ENCODE measurements at places on chromosomes 3 and 15. TPM values are rescaled to one million over a fixed set of nuclear protein-coding genes. Genes with fewer than 3 reads are reported as not detected.

The GNAT1 gene
- not detected for total RNA-seq

The APEH gene
- 158 TPM for total RNA-seq

The TLR9 gene
- total RNA-seq: 0.54 TPM

The HTR3D gene
- total RNA-seq: not detected

The GATM gene
- 0.50 TPM for total RNA-seq

The NANOGP8 gene
- not detected for total RNA-seq

The RHO gene
- total RNA-seq: 0.09 TPM

The TP63 gene
- 0.51 TPM for total RNA-seq

The DLEC1 gene
- 17.8 TPM for total RNA-seq

DNA sequence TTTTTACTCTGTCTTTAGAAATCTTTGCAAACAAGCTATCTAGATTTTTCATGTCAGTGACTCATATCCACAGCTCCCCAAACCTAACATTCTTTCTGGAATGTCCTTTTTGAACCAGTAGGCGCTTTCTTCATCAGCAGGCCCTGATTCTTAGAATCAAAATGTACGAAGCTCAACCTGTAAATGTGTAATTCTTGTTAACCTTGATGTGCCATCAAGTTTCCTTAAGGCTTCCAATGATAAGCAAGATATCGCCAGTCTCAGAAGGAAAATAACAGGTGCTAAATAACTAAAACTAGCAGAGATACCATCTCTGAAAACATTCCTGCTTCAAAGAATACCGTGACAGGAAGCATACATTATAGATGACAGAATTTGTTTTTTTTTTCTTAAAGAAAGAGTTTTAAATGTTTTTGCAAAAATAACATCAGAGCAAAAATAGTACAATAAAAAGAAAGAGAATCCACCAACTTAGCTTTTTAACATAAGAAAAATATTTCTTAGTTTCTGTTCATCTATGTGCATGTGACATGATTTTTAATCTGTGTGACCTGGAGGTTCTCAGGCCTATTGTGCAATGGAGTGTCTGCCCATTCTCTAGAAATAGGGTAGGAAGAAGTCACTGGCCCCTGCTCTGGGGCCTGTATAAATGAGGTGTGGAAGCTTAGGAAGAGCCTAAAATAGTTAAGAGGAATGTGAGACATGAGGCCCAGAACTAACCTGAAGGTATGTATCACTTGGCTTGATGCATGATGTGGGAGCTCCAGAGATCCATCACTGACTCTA, 14.7 kb upstream of the SECISBP2L start:
- no peaks in the 10 kb centered on the region for H3K36me3 ChIP-seq
- H3K27ac ChIP-seq: peak overlapping the region; percentile 18
- H3K4me1 ChIP-seq: peaks cover 25% of the 10 kb centered on the region
- no peak overlapping the region for H3K4me3 ChIP-seq
- no peak for DNase-seq

DNA sequence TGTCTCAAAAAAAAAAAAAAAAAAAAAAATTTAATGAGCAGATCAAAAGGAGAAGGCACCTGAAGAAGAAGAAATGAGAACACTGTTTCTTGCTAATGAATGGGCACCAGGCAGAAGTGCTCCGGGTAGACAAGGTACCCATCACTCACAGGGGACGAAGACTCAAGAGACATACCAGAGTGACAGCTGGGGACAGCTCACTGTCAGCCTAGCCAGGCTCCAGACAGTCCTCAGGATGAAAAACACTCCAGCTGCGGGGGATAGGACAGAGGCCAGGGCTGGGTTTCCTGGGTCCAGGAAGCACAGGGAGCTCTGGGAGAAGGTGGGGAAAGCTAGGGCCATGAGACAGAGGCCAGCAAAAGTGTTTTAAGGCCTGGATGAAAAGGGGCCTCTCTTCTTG, 48.5 kb upstream of the PARL start:
- no peak overlapping the region for H3K27ac ChIP-seq
- H3K4me3 ChIP-seq: no peak overlapping the region
- H3K36me3 ChIP-seq: no peaks in the 10 kb centered on the region
- H3K27me3 ChIP-seq: no peaks in the 10 kb centered on the region
- H3K4me1 ChIP-seq: no peaks in the 10 kb centered on the region
- DNase-seq: no peak

DNA sequence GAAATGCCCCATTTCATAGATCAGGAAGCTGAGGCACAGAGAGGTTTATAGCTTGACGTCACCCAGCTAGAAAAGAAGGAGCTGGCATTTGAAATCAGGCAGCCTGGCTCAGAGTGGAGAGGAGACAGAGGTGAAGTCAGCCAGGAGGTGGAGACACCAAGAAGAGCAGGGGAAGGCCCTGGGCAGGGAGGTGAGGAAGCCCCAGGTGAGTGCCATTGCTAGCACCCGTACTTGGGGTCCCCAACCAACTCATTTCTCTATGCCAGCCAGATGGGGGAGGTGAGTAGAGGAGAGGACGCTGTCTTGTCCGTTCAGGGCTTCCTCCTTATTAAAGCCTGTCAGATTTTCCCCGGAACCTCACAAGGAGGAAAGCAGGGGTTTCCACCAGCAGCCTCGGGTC, 149.6 kb upstream of the TLE3 start:
- no peak overlapping the region for H3K27ac ChIP-seq
- H3K36me3 ChIP-seq: no peaks in the 10 kb centered on the region
- H3K4me1 ChIP-seq: peaks cover 55% of the 10 kb centered on the region
- no peak for DNase-seq
- peaks cover 15% of the 10 kb centered on the region for H3K27me3 ChIP-seq

GRCh38 chr3:189772584-189772983, 141.4 kb downstream of the TP63 start:
- H3K36me3 ChIP-seq: no peaks in the 10 kb centered on the region
- DNase-seq: no peak
- no peak overlapping the region for H3K27ac ChIP-seq
- no peaks in the 10 kb centered on the region for H3K27me3 ChIP-seq
- no peaks in the 10 kb centered on the region for H3K4me1 ChIP-seq

- peaks cover 5% of the 10 kb centered on the region for H3K36me3 ChIP-seq
- H3K27me3 ChIP-seq: no peaks in the 10 kb centered on the region
- H3K27ac ChIP-seq: no peak overlapping the region
- no peak for DNase-seq
Observed at GRCh38 chr15:60458721-60459120, 20.2 kb downstream of the ICE2 start.

- no peak for DNase-seq
- peaks cover 10% of the 10 kb centered on the region for H3K27me3 ChIP-seq
- H3K4me1 ChIP-seq: peaks cover 6% of the 10 kb centered on the region
- no peak within 1 kb of the TSS for H3K4me3 ChIP-seq
- no peak within 1 kb of the TSS for H3K27ac ChIP-seq
Observed at GRCh38 chr3:86990734-86991481, at the start of gene VGLL3. Gene VGLL3 (minus strand): TSS chr3:86991149. CDS start chr3:86990743, 406 bp downstream.

DNA sequence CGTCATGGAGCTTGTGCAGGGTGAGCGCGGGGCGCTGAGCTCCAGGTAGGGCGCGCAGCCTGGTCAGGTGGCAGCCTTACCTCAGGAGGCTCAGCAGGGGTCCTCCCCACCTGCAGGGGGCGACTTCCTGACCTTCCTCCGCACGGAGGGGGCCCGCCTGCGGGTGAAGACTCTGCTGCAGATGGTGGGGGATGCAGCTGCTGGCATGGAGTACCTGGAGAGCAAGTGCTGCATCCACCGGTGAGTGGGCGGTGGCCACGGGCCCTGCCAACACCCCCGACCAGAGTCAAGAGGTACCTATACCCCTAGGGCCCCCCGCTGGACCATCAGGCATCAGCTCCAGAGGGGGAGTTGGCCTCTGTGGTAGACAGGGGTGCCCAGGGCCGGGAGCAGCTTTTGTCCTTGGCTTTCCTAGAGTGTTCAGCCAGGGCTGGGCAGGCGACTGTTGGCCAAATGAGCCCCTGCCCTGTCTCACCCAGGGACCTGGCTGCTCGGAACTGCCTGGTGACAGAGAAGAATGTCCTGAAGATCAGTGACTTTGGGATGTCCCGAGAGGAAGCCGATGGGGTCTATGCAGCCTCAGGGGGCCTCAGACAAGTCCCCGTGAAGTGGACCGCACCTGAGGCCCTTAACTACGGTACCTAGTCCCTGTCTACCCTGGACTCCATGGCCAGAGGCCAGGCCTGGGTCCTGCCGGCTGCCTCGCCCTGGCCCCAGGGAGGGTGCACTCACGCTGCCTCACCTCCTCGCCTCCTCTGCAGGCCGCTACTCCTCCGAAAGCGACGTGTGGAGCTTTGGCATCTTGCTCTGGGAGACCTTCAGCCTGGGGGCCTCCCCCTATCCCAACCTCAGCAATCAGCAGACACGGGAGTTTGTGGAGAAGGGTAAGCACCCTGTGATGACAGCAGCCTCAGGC, 9.1 kb downstream of the FES start:
- no peaks in the 10 kb centered on the region for H3K36me3 ChIP-seq
- H3K27ac ChIP-seq: no peak overlapping the region
- H3K4me3 ChIP-seq: no peak overlapping the region
- H3K27me3 ChIP-seq: no peaks in the 10 kb centered on the region
- no peaks in the 10 kb centered on the region for H3K4me1 ChIP-seq
- DNase-seq: no peak

GRCh38 chr3:171113716-171114115, 87.2 kb upstream of the SLC2A2 start:
- H3K27ac ChIP-seq: no peak overlapping the region
- H3K4me3 ChIP-seq: no peak overlapping the region
- peaks cover 5% of the 10 kb centered on the region for H3K36me3 ChIP-seq
- H3K4me1 ChIP-seq: no peaks in the 10 kb centered on the region

DNA sequence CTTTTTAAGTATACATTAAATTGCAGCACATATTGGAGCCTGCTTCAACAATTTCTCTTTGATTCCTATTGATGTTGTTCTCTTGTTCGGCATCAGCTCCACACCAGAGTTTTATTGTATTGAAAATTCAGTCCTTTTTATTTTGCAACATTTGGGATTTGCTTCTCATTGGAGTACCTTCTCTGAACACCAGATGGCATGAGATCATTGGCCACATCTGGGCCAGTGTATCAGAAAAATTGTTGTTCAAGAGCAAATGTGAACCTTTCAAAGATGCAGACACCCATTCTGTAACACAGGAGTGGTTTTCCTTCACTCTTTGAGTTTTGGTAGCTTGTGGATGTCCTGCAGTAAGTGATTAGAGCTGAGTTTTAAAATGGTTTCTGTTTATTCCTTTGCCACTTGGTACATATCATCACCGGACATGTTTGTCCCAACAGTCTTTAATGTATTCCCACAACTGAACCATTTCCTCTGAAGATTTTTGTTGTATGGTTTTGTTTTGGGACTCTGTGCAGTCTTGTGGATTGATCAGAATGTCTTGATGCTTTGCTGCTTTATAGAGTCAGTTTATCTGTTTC, 96.1 kb downstream of the MCTP2 start:
- no peak for DNase-seq
- no peaks in the 10 kb centered on the region for H3K4me1 ChIP-seq
- no peaks in the 10 kb centered on the region for H3K27me3 ChIP-seq
- H3K27ac ChIP-seq: no peak overlapping the region
- H3K36me3 ChIP-seq: no peaks in the 10 kb centered on the region

- H3K27ac ChIP-seq: no peak overlapping the region
- no peaks in the 10 kb centered on the region for H3K4me1 ChIP-seq
- DNase-seq: no peak
- H3K4me3 ChIP-seq: no peak overlapping the region
- no peaks in the 10 kb centered on the region for H3K36me3 ChIP-seq
- no peaks in the 10 kb centered on the region for H3K27me3 ChIP-seq
Observed at GRCh38 chr3:84724877-84725276, 233.9 kb upstream of the CADM2 start.

DNA sequence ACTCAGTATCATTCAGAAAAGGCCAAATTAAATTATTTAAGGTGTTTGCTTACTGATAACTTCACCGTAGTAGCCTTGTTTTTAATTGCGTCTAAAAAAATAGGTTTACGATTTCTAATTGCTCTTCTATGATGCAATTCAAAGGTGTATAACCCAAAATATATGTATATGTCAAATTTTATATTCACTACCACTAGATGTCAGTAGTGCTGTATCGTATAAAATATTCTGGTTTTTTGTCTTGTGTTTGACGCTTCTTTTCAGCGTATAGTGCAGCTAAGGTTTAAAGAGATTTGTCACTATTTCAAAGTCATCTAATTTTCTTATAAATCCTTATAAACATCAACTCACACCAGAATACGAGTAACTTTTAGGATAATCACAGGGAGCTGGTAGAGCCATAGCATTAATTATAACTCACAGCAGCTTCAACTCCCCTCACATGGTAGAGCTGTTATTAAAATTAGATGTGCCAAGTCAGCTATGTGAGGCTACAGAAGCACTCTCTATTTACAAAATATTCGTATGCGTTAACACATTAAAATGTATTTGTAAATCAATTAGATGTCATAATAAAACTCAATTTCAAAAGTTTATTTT, 3.5 kb downstream of the PFN2 start:
- peaks cover 4% of the 10 kb centered on the region for H3K4me1 ChIP-seq
- no peak overlapping the region for H3K27ac ChIP-seq
- H3K4me3 ChIP-seq: no peak overlapping the region
- peaks cover 5% of the 10 kb centered on the region for H3K27me3 ChIP-seq

DNA sequence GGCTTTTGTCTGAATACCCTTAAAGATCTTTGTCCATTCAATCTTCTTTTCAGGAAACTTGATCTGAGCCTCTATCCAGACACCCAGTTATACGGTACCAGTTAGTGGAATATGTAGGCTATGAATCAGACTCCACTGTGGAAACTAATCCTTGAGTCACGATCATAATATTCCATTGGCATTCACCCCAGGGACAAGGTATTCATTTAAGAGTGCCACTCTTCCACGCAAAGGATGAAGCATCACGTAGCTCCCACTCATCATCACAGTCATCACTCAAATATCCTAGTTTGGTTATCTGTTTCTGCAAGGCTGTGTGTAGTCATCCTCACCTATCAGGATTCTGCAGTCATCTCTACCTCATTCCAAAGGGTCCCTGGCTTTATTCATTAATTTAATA, 85.6 kb downstream of the NEDD4 start:
- no peaks in the 10 kb centered on the region for H3K4me1 ChIP-seq
- no peak overlapping the region for H3K27ac ChIP-seq
- DNase-seq: no peak
- no peaks in the 10 kb centered on the region for H3K36me3 ChIP-seq

- no peaks in the 10 kb centered on the region for H3K36me3 ChIP-seq
- DNase-seq: no peak
- H3K4me3 ChIP-seq: no peak overlapping the region
- no peaks in the 10 kb centered on the region for H3K4me1 ChIP-seq
- H3K27ac ChIP-seq: no peak overlapping the region
- peaks cover 6% of the 10 kb centered on the region for H3K27me3 ChIP-seq
Observed at GRCh38 chr15:39269352-39269751, 311.5 kb upstream of the THBS1 start.

DNA sequence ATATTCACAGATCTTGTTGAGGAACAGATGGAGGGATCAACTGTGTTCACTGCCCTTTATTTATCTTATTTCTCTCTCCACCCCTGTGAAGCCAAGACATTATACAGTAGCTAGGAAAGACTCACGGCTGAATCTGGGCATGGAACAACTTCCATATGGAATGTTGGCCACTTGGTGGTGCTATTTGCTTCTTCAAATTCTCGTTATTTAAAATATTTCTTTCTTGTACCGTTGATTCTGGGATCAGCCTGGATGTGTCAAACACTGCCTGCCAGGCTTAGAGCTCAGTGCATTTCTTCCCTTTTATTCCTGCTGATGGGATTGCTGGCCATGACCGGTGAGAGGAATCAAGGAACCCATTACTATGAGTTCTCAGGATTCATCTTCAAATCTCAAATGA, 17.5 kb upstream of the GASK1A start:
- no peaks in the 10 kb centered on the region for H3K27me3 ChIP-seq
- no peak overlapping the region for H3K27ac ChIP-seq
- no peaks in the 10 kb centered on the region for H3K36me3 ChIP-seq
- no peak overlapping the region for H3K4me3 ChIP-seq

GRCh38 chr3:53161450-53161819, 426 bp downstream of the PRKCD start:
- peak overlapping the region; percentile 96 for H3K4me3 ChIP-seq
- H3K27me3 ChIP-seq: peaks cover 21% of the 10 kb centered on the region
- peak overlapping the region; percentile 46 for H3K27ac ChIP-seq
